ENCODE measurements at places on chromosomes 5 and 9.

GRCh38 chr9:70160686-70161600 is 97.8 kb upstream of the SMC5 start:
- no peak for DNase-seq

DNA sequence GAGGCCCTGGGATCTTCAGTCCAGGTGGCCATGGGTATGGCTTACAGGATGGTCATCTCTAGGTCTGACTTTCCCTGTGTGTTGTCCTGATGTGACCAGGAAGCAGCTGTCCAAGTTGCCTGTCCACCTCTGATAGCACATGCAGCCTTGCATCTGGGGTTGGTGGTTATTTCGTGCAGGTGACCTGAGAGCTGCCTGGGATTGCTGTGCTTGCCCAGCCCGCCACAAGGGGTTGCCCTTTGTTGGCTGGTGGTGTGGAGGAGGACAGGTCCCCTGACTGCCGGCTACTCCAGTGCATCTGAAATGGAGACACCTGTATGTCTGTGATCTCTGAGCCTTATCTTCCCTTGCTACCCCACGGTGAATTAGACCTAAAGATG is 212.6 kb downstream of the ARHGAP26 start:
- no peak for DNase-seq

- DNase-seq, result no peak
Measured at GRCh38 chr5:78649211-78649695, 681 bp upstream of the LHFPL2 start.

GRCh38 chr5:179534431-179534830 is 15.9 kb upstream of the RUFY1 start:
- DNase-seq, result peak; percentile 44

GRCh38 chr9:88791105-88791805 is 200.0 kb upstream of the S1PR3 start:
- no peak for DNase-seq

DNA sequence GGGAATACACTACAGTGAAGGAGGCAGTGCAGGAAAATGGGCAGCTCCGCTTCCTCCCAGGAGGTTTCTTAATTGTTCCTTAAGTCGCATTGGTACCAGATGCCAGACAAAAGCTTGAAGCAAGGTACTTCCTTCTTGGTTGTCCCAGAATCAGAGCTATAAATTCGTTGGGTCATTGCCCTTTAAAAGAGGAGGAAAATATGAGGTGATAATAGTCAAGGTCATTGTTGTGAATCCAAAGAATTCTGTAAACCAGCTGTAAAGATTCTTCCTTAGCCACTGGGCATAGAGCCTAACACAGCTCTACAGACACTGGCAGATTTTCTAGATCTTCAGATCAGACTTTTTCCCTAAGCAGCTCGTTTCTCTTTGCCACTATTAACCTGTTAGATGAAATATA is 444.1 kb upstream of the TLE4 start:
- DNase-seq, result no peak

Data from germinal center (tissue), 1 donor.